ENCODE measurements at places on chromosomes 11 and 22.

GRCh38 chr11:96464700-96465307 lies 75.0 kb downstream of the JRKL start:
- peak; percentile 70 for DNase-seq

GRCh38 chr22:38257181-38257580 lies 15.6 kb downstream of the TMEM184B start:
- DNase-seq, result peak; percentile 57

DNA sequence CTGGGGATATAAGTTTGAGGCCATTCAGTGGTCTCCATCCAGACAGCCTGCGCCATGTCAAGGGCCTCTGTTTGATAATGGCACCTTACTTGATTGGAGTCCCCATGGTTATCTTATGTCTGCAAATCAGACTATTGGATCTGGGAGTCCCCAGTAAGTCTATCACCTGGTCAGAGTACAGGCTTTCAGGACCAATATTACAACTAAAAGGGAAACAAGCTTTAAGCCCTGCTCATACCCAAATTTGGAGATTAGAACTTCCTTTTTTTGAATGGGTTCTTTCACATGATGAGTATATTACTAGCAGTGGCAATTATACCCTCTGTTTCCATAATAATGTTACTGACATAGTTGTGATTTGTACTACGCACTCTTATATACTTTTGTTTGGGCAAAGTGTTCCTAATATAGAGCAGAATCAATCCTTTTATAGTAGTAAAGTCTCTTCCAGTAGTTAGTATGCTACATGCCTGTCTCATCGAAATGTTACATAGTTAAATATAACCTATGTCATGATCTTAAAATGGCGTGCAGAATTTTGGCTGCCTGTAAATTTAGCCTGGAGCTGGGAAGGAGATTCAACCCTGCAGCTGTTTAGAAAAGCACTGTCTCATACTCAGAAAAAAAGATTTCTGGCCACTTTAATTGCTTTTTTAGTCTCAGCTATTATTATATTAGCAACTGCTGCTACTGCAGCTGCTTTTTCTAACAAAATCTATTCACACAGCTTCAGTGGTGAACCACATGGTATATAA lies 4.9 kb downstream of the MS4A15 start:
- DNase-seq, result no peak

GRCh38 chr11:77109236-77110019 lies 6.8 kb downstream of the OMP start:
- DNase-seq, result no peak

DNA sequence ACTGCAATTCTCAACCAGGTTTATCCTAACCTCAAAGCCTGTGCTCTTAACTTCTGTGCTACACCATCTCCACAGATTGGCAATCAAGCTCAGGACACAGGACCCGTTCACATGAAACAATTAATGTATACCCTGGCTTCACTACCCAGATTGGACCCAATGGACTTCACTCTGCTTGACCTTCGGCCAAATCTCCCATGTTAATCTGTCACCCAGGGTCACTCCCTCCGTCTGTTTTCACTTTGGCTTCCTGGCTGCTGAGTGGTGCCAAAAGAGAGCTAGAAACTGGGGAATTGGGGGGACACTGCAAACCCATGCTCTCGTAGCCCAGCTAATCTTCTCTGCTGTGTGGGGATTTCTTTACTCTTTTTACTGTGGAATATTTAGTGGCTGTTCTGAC lies 216.1 kb upstream of the ZC3H12C start:
- no peak for DNase-seq

DNA sequence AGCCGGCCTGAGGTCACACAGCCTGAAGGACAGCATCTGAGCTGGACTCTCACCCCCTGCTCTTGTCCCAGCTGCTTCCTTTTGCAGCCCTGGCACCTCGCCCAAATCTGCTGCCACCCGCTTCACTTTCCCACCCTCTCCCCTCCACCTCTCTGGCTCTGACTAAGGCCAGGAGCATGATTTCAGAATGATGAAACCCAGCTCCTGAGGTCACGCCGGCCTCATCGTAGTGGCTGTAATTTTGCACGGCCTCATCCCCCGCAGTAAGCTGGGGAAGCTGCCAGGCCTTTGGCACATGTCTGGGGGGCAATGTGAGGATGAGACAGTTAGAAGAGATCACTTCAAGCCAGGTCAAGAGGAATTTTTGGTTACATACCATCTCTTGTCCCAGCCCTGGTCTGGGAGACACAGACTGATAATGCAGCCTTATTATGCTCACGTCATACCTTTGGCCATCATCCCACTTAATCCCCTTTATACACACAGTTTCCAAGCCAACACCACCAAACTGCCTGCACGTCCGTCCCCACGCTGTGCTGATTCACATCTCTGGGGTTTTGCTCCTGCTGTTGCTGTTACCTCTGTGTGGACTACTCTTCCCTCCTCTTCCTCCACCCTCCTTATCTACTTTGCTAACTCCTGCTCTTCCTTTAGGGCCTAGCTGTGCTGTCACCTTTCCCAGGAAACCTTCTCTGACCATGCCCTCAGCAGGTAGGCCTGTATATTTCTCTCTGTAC lies 58.1 kb downstream of the CHRDL2 start:
- DNase-seq, result peak; percentile 97

DNA sequence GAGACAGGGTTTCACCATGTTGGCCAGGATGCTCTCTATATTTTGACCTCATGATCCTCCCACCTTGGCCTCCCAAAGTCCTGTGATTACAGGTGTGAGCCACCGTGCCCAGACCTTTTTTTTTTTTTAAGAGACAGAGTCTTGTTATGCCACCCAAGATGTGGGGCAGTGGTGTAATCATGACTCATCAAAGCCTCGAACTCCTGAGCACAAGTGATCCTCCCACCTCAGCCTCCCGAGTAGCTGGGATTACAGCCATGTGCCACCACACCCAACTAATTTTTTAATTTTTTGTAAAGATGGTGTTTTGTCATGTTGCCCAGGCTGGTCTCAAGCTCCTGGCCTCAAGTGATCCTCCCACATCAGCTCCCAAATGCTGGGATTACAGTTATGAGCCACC lies 37.9 kb downstream of the IZUMO1R start:
- DNase-seq, result no peak

DNA sequence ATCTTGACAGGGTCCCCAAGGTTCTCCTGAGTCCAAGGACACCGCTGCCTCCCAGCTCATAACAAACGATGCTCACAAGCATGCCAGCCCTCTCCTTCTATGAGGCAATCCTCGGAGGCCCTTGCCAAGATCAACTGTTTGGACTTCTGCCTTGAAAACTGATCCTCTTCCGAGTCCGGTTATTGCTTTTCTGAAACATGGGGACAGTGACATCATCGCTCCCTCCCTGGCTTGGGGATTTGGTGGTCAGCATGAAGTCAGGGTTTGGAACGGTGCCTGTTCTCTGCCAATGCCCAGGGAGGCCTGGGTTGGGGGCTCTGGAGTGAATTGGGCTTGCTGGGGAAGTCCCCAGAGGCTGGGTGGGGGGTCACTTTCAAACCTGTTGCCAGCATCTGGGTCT lies 149.3 kb downstream of the FBXO7 start:
- peak; percentile 73 for DNase-seq

GRCh38 chr11:134478611-134479010 lies 66.6 kb upstream of the B3GAT1 start:
- no peak for DNase-seq

All from amniotic stem cell (primary cell).